ENCODE measurements at places on chromosomes 12 and 14. TPM values are rescaled to one million over a fixed set of nuclear protein-coding genes. Genes with fewer than 3 reads are reported as not detected.

Gene PDZRN4
- not detected for polyA plus RNA-seq

Gene SNRNP35
- 47.5 TPM for polyA plus RNA-seq

Gene GPR162
- not detected for polyA plus RNA-seq

Gene CEBPE
- polyA plus RNA-seq = not detected

Gene ADCY6
- not detected for polyA plus RNA-seq

Gene HNF1A
- polyA plus RNA-seq = not detected

Gene ARHGAP9
- polyA plus RNA-seq = 129 TPM

Gene SYCP3
- 0.33 TPM for polyA plus RNA-seq

Data from IgD-negative memory B cell (primary cell).